ENCODE measurements at places on chromosomes 7 and 10.

DNA sequence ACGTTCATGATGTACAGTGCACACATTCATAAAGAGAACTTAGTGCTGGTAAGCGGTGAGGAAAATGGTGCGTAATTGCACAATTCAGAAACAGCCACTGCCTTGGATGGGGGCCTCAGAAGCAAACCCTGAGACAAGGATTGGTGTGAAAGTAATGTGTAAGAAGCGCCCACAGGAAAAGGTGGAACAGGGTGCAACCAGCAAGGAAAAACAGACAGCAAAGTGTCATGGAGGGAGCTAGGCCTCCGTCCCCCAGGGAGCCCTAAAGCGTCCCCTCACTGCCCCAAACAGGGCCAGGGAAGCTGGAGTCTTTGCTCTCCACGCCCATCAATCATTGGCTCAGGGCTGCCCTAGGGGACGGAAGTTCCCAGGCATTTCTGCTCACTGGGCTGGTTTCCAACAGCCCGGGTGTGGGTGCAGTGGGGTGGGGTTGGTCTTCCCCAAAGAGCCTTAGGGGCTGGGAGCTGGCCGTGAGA lies 9.6 kb upstream of the C10orf105 start:
- no peak for DNase-seq

DNA sequence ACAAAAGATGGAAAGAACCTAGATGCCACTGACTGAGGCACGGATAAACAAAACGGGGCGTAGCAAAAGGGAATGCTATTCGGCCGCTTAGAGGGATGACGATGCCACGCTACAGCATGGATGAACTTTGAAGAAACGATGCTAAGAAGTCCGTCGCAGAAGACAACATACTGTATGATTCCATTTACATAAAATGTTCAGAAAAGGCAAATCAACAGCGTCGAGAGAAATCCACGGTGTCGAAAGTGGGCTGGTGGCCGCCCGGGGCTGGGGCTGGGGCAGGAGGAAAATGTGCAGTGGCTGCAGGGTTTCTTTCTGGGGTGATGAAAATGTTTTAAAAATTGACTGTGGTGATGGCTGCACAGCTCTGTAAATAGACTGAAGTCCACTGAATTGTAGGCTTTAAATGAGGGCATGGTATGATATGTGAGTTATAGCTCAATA lies 24.1 kb downstream of the GNA12 start:
- no peak for DNase-seq

DNA sequence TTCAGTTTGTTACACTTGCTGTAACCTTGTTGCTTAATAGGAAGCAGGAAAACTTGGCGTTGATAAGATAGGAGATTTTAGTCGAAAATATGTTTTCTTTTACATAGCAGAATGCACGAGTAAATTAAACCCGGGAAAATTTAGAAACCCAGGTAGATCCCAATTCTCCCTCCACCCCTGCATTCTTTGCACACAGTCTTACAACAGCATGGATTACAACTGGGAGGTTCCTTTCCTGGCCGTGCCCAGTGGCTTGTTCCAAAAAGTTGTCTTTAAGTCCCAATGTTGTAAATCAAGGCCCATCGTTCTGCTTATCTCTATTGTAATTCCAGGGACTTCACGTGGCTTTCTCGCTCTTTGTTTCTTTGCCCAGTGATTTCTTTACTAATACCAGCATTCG lies 1.1 kb upstream of the DPY19L1 start:
- DNase-seq: no peak

GRCh38 chr10:847868-848267 lies 83.6 kb downstream of the LARP4B start:
- peak; percentile 27 for DNase-seq

GRCh38 chr10:128069351-128070051 lies 56.7 kb downstream of the MKI67 start:
- peak; percentile 68 for DNase-seq

DNA sequence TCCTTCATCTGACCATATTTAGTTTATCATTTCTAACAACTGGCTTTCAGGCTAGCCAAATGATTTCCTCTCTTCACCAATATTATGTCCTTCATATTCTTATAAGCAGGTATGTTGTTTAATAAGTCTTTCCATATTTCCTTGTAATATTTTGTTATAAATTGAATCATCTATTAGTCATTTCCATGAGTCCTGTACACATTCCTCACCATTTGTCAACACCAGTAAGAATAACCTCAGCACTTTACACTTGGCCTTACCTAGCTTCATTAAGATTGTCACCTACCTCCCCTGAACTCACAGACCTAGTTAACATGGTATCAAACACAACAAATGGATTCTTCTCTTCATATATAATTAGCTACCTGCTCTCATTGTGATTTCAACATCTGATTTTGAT lies 282.3 kb downstream of the SEMA3D start:
- DNase-seq: peak; percentile 29

DNA sequence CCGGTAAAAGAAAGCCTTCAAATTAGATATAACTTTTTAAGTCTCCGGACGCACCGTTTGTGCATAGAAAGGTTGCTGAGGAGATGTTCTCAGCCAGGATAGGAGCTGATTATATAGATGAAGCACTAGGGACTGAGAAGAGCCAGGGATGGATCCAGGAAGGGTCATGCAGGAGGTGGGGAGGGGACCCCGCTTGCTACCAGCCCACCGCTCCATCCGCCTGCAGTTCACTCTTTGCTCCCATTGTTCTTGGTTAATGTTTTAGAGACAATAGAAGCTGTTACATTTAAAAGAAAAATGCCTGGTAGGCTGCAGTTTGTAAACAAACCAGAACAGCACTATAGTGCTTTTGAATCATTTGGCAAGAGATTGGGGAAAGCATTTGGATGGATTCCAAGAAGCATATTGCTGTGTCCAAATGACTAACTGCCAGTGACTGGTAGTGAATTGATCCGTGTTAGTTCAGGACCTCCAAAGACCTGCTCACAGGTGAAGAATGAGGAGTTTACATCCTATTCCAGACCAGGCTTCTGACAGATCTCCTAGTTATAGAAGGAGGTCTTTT lies 175.9 kb upstream of the TAC1 start:
- DNase-seq: peak; percentile 1

DNA sequence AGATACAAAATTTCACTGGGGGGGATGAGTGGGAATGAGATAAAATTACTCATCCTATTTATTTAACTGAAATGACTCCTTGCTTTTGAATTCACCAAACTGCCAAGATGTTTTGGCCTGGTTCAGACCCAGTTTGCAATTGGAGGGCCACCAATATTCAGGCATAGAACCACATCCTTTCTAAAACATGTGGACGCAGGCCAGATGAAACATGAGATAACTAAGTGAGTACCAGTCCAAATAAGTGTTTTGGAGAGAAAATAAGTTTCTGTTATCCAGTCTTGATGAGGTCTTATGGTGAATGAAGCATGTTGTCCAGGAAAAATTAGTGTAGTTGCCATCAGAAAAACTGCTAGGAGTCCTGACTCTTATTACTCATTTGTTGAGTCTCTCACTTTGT lies 36.3 kb upstream of the PDK4 start:
- DNase-seq: peak; percentile 30

- no peak for DNase-seq
These were observed 19.2 kb upstream of the MICALL2 start for GRCh38 chr7:1478480-1478879.
